ENCODE measurements at places on chromosomes 2 and 18. TPM values are rescaled to one million over a fixed set of nuclear protein-coding genes. Genes with fewer than 3 reads are reported as not detected.

GRCh38 chr2:17593841-17594491 is 53.5 kb downstream of the VSNL1 start:
- H3K4me3 ChIP-seq = no peak overlapping the region
- no peak overlapping the region for H3K27ac ChIP-seq
- no peaks in the 10 kb centered on the region for H3K36me3 ChIP-seq
- no peak for DNase-seq
- H3K4me1 ChIP-seq = peaks cover 9% of the 10 kb centered on the region

DNA sequence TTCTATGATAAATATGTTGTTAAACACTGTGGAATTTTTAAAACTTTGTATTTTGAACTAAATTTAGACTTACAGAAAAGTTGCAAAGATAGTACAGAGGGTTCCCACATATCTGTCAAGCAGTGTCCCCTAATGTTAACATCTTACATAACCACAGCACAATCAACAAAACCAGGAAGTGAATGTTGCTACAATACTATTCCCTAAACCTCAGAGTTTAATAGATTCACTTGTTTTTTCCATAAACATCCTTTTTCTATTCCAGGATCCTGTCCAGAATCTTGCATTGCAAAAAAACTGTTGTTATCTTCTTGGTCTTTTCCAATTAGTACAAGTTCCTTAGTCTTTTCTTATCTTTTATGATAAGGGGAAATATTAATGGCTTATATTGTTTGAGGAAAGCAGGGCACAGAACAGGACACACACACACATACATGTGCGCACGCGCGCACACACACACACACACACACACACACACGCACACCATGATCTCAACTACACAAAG is 251.1 kb upstream of the TRIB2 start:
- no peak overlapping the region for H3K27ac ChIP-seq
- DNase-seq = no peak
- H3K4me3 ChIP-seq = no peak overlapping the region
- no peaks in the 10 kb centered on the region for H3K27me3 ChIP-seq

DNA sequence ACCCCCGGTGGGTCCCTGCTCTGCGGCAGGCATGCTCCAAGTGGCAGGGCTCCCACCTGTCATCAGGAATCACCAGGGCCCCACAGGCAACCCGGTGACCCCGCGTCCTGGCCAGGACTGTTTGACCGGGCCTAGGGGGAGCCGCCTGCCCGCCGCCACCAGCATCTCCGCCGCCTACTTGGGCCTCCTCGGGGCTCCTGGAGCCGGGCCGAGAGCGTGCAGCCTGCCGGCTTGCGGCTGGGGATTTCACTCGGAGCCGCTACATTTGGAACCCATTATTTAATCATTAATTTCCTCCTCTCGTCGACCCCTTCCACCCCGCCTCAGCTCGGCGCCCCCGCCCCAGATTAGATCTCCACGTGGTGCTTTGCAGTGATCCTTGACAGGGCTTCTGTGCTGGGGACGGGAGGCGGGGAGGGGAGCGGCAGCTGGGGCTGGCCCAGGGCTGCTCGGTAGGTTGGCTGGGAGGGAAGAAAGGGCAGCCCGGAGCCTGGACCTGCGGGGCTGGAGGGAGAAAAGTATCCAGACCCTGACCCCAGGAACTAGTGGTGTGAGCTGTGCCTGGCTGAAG is 295.4 kb downstream of the CYP26B1 start:
- H3K4me3 ChIP-seq = no peak overlapping the region
- peaks cover 4% of the 10 kb centered on the region for H3K27me3 ChIP-seq

DNA sequence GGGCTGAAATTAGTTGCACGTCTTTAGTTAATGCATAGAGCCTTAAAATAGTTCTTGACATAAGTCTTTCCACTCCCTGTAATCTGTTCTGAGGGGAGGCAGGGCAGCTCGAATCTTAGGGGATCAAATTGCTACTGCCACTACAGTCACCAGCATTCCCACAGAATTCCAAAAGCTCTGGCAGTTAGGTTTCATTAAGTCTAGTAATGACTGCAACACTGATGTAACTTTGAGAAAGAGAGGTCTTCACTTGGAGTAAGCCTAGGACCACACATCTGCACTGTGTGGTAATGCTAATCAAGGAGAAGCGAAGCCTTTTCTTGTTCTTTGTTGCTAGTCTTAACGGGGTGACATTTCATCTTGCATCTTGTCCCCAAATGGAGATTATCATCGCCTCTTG is 19.3 kb upstream of the NCK2 start:
- no peaks in the 10 kb centered on the region for H3K4me1 ChIP-seq
- H3K36me3 ChIP-seq = no peaks in the 10 kb centered on the region
- H3K27ac ChIP-seq = no peak overlapping the region
- H3K27me3 ChIP-seq = no peaks in the 10 kb centered on the region

DNA sequence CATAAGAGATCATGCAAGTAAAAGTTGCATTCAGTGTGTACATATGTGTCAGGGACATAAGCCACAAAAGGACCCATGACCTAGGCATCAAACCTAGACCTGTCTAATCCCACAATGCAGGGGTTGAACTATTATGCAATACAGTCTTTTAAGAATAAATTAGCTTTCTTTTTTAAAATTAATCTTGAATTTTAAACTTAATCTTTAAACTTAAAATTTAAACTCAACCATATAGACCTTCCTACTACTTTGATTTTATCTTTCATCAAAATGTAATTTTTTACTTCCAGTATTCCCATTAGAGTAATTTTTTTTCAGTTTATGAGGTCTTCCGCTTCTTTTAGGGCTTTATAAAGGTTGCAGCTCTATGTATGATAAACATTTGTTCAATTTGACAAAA is 702.9 kb downstream of the SUCLG1 start:
- H3K4me3 ChIP-seq = no peak overlapping the region
- no peak overlapping the region for H3K27ac ChIP-seq
- no peaks in the 10 kb centered on the region for H3K36me3 ChIP-seq
- no peak for DNase-seq
- H3K27me3 ChIP-seq = no peaks in the 10 kb centered on the region

DNA sequence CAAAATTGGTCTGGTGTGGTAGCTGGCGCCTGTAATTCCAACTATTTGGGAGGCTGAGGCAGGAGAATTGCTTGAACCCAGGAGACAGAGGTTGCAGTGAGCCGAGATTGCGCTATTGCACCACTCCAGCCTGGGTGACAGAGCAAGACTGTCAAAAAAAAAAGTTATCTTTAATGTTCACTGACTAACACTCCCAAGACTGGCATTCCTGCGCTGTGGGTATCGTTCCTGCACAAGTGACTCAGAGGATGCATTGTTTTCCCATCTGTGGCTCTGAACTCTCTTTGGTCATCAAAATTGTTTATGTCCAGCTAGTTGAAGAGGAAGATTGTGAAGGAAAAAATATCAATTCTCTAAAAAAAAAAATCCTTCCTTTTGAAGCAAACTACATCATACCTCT is 539.0 kb downstream of the SOX11 start:
- no peaks in the 10 kb centered on the region for H3K4me1 ChIP-seq
- H3K27ac ChIP-seq = no peak overlapping the region
- H3K4me3 ChIP-seq = no peak overlapping the region
- DNase-seq = peak; percentile 64
- no peaks in the 10 kb centered on the region for H3K27me3 ChIP-seq

- no peaks in the 10 kb centered on the region for H3K36me3 ChIP-seq
- peaks cover 6% of the 10 kb centered on the region for H3K4me1 ChIP-seq
- no peak overlapping the region for H3K27ac ChIP-seq
- DNase-seq = no peak
- no peaks in the 10 kb centered on the region for H3K27me3 ChIP-seq
- H3K4me3 ChIP-seq = no peak overlapping the region
Measured at GRCh38 chr2:149421791-149422190, 91.4 kb downstream of the LYPD6 start.

GRCh38 chr2:174014699-174015070 is 49.5 kb upstream of the SP3 start:
- H3K36me3 ChIP-seq = no peaks in the 10 kb centered on the region
- no peaks in the 10 kb centered on the region for H3K27me3 ChIP-seq
- no peak overlapping the region for H3K27ac ChIP-seq
- peaks cover 16% of the 10 kb centered on the region for H3K4me1 ChIP-seq

DNA sequence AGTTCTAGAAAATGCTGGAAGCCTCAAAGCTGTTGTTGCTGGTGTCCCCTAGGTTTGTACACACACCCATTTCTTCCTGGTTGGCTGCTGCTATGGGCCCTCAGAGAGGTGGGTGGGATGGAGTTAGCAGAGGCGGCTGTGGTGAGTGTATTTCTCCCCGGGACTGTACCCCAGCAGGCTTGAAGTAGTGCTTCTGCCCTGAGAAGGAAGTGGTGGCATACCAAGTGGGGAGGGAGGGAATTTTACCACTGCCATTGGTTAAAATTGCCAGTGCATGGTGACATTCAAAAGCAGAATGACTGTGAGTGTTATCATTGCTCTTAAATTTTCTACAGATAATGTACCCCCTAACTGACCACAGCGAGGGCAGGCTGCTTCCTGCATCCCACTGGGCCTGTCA is 125.6 kb upstream of the CAPN13 start:
- no peaks in the 10 kb centered on the region for H3K27me3 ChIP-seq
- H3K27ac ChIP-seq = no peak overlapping the region
- DNase-seq = no peak
- H3K36me3 ChIP-seq = no peaks in the 10 kb centered on the region
- H3K4me1 ChIP-seq = no peaks in the 10 kb centered on the region

- H3K27ac ChIP-seq = peak overlapping the region; percentile 72
- H3K27me3 ChIP-seq = no peaks in the 10 kb centered on the region
- H3K4me3 ChIP-seq = no peak overlapping the region
- H3K4me1 ChIP-seq = peaks cover 14% of the 10 kb centered on the region
- H3K36me3 ChIP-seq = peaks cover 42% of the 10 kb centered on the region
Measured at GRCh38 chr2:46954951-46955571, 39.5 kb upstream of the MCFD2 start.

DNA sequence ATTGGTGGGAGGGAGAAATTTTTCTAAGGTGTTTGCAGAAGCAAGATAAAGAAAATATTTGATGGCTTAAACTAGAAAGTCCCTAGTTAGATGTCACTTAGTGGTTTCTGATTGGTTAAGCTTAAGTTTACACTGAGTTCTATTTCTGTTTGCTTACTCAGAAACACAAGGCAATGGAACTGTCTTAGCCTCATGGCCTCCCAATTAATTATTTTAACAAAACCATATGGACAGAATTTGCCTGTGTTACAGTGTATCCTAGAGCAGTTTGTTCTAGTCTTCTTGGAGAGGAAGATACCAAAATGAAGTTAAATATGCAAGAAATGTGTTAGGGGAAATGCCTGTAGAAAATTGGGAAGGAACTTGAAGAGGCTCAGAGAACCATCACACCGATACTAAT is 4.6 kb upstream of the IMPACT start:
- no peak for DNase-seq
- H3K4me3 ChIP-seq = no peak overlapping the region
- H3K27me3 ChIP-seq = peaks cover 2% of the 10 kb centered on the region
- H3K27ac ChIP-seq = no peak overlapping the region
- H3K4me1 ChIP-seq = peaks cover 5% of the 10 kb centered on the region

GRCh38 chr2:169119851-169120250 is 50.5 kb downstream of the DHRS9 start:
- DNase-seq = no peak
- H3K36me3 ChIP-seq = no peaks in the 10 kb centered on the region
- no peak overlapping the region for H3K4me3 ChIP-seq

DNA sequence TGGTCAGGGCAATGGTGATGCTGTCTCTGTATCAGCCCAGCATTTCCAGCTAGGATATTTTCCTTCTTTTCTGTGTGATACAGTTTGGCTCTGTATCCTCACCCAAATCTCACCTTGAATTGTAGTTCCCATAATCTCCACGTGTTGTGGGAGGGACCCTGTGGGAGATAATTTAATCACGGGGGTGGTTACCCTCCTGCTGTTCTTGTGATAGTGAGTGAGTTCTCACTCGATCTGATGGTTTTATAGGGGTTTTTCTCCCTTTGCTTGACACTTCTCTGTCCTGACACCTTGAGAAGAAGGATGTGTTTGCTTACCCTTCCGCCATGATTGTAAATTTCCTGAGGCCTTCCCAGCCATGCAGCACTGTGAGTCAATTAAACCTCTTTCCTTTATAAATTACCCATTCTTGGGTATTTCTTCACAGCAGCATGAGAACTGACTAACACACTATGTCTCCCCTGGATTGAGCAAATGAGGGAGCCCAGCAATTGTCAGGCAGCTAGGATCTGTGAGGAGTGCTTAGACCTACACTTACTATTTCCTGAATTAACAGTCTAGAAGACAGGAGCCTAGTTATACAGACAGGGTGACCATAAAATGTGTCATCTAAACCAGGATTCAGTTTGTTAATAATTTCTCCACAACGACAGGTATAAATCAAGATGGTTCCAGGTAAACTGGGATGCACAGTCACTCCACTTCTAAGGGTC is 6.0 kb downstream of the SCN2A start:
- no peak for DNase-seq
- H3K27ac ChIP-seq = no peak overlapping the region
- H3K36me3 ChIP-seq = no peaks in the 10 kb centered on the region
- H3K4me1 ChIP-seq = no peaks in the 10 kb centered on the region

DNA sequence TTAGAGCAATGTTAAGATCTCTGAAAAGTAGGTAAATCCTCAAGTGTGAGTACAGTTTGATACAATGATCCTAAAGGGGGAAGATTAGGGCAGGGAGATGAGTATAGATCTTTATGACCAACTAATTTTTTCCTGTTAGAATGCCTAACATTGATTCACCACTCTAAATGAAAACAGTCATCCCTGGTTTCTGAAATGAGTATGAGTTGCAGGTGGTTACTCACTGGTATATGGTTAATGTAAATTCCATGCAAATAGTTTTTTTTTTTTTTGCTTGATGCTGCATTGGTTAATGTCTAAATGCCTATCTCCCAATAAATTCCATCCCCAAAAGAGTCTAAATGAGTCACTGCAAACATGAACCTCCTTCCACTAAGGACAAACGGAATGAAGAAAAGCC is 55.0 kb upstream of the SERPINB2 start:
- no peaks in the 10 kb centered on the region for H3K36me3 ChIP-seq
- H3K27ac ChIP-seq = peak overlapping the region; percentile 20
- no peaks in the 10 kb centered on the region for H3K27me3 ChIP-seq

GRCh38 chr2:153509133-153509532 is 30.6 kb upstream of the RPRM start:
- no peak overlapping the region for H3K27ac ChIP-seq
- no peaks in the 10 kb centered on the region for H3K4me1 ChIP-seq
- H3K27me3 ChIP-seq = no peaks in the 10 kb centered on the region
- no peak overlapping the region for H3K4me3 ChIP-seq

DNA sequence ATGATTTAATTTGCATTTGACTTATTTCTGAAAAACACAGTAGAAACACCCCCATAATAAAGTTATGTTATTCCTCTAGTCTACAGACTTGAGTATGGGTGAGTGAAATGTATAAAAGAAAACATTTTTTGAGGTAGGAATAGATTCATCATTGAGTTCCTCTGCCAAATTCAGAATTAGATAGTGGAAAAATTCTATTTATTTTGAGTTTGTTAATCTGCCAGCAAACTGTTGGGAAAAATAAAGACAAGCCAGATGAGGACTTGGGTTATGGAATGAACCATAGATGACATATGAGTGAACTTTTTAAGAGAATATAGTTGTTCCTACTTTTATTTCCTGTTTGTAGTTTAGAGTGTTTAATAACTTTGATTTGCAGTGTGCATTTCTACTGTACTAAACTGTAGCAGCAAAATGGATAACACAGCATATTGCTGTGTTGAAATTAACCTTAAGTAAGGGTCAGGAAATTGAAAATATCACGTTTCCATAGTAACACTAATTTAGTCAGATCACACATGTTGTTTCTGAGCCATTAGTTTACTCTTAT is 35.6 kb upstream of the PNPT1 start:
- H3K27me3 ChIP-seq = no peaks in the 10 kb centered on the region
- H3K4me1 ChIP-seq = no peaks in the 10 kb centered on the region
- no peak overlapping the region for H3K4me3 ChIP-seq
- DNase-seq = peak; percentile 12
- H3K27ac ChIP-seq = no peak overlapping the region
- H3K36me3 ChIP-seq = no peaks in the 10 kb centered on the region

Gene SH3RF3
- 7.3 TPM for total RNA-seq

Gene HAAO
- total RNA-seq = 1.3 TPM

Gene ATAD2B
- 12.2 TPM for total RNA-seq

Gene CHRND
- not detected for total RNA-seq

Gene CCL20
- not detected for total RNA-seq

All from astrocyte (in vitro differentiated cells and primary cell).